ENCODE measurements at places on chromosomes 11 and 22.
A peak's percentile ranks its signal among the peaks of the same experiment; 100 is the strongest.

GRCh38 chr22:36923131-36923788 lies 9.8 kb downstream of the CSF2RB start:
- DNase-seq: no peak

GRCh38 chr11:119512369-119512768 lies 89.4 kb upstream of the THY1 start:
- DNase-seq: no peak

- no peak for DNase-seq
Measured at GRCh38 chr11:107397357-107397756, 60.3 kb downstream of the CWF19L2 start.

GRCh38 chr11:18264677-18265555 lies 1.1 kb upstream of the SAA1 start:
- no peak for DNase-seq

DNA sequence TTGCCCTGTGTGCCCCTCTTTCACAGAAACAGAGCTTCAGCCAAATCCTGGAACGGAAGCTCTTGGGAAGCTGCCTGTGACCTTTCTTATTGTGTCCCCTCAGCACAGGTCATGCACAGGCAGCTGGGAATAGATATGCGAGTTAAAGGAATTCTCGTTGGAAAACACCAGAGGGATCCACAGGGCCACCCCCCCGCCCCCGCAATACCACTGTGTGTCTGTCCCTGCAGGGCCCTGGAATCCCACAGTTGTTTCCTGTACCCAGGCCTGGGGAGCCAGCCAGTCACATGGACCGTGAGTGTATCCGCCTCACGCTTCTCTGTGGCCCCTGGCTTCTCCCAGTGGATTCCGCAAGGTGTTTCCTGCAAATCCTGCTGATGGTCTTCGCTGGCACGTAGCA lies 29.0 kb downstream of the TIMP3 start:
- DNase-seq: no peak

DNA sequence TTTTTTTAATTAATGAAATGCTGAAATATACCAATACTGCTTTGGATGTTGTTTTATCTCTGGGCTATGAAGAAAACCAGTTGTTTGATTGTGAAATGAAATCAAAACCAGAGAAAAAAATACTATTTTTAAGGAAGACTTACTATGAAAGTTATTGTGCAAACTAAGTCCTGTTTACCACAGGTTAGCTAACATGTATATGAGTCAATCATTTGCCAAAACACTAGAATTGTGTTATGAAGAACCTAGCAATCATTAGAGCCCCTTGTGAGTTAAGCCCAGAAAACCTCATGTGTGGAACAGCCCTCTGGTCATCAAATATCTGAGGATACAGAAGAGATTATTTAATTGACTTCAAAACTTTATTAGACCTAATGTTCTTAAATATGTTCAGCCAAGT lies 83.7 kb downstream of the FAT3 start:
- DNase-seq: no peak

DNA sequence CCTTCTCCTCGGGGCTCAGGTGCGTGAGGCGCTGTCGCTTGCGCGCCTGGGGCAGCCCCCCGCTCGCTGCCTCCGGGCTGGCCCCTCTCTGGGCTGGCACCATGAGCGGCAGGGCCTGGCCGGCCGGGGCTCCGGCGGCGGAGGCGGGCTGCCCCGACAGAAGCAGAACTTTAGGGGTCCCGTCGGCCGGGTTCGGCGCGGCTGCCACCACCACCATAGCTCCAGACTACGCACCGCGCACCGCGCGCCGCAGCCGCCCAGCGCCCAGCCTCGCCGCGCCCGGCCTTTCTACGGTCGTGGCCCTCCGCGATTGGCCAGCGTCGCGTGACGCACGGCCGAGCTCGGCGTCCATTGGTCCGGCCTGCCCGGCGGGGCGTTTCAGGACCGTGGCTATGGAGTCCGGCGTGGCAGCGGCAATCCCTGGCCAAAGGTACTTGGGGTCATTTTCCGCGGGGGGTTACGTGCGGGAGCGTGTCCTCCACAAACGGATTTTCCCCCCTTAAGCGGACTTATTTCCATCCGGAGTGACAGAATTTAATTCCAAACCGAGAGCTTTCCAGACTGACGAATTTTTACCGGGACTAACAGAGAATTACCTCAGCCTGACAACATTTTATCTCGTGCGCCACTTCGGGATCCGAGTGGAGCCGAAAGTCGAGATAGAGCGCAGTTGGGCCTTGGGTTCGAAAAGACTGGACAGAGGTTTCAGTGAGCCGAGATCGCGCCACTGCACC lies at the start of gene XBP1:
Gene XBP1, minus strand, starts transcription at position 262 of the 734 bp plus-strand sequence.
- peak; percentile 81 for DNase-seq

DNA sequence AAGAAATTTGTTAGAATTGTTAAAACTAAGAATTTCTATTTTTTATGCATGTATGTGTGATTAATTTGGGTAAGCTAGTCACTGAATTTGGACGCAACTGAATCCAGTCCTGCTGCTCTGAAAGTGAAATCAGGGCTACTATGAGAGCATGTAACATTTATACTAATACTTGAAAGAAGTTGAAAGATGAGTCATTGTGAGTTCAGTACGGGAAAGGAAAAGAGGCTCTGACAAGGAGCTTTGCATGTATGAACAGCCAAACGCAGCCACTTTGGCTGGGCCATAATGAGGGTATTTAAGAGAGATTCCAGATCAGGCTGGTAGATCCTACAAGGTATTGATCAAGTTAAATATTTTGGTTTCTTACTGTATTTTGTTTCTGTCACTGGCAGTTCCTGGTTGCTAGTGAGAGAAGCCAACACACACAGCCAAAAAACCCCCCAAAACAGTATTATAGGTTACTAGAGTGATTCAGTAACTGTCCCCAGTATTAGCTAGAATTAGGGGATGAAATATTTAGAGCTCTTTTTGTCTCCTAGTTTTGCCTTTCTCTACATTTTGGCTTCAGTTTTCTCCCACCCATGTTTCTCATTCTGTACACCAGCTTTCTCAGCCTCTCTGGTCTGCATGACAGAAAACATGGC lies 14.1 kb downstream of the AASDHPPT start:
- no peak for DNase-seq

DNA sequence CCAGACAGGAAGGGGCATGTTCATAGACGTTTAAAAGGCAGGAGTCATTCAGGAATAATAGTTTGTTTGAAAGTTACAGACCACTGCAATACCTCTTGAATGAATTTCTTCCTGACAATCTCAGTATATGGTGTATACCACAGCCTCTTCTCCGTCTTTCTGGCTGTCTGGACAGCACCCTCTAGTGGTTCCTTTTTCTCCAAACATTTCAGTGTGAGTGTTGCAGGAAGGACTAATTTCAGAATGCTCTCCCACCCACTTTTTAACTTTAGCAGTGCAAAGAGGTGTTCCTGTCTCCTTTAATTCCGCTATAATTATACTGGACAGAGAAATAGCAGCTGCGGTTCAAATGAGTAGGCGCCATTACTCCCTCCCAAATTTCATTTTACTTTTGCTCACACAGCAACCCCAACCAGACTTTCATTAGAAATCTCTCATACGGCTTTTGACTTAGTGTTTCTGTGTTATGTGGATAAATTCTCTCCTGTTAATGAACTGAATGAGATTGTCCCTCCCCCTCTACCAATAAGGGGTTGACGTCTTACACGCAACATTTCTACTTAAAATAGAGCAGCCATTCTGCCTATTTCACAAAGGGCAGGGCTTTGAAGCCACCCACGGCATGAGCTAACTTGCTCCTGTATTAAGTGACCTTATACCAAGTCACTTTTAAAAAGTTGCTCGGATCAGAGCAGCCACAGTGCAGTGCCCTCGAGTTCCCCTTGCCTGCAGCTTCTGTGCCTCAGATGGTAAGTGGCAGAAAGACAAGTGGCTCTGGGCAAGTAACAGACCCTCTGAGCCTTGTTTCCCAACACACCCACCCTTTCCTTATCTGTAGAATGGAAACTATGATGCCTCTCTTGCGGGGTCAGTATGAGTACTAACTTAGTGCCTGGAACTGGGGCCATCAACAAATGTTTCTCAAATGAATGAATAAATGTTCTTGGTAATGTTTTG lies 368.6 kb downstream of the OPCML start:
- no peak for DNase-seq

- no peak for DNase-seq
Measured at GRCh38 chr11:44988981-44989635, 38.4 kb upstream of the TP53I11 start.

DNA sequence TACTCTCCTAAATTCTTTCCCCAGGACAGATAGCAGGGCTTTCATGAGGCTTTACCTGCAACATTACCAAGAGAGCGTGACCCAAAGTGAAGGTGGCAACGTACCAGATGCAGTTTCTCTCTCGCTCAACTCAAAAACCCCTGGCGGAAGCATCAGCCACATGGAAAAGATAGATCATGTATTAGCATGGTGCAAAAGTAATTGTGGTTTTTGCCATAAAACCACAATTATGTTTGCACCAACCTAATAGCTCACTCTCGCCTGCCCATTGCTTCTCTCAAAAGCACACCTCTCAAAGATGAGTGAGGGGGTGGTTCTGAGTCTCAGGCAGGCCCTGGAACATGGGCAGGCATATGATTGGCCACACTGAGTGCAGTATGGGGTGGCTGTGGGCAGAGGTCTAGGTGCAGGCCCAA lies 7.0 kb downstream of the MS4A6A start:
- no peak for DNase-seq

DNA sequence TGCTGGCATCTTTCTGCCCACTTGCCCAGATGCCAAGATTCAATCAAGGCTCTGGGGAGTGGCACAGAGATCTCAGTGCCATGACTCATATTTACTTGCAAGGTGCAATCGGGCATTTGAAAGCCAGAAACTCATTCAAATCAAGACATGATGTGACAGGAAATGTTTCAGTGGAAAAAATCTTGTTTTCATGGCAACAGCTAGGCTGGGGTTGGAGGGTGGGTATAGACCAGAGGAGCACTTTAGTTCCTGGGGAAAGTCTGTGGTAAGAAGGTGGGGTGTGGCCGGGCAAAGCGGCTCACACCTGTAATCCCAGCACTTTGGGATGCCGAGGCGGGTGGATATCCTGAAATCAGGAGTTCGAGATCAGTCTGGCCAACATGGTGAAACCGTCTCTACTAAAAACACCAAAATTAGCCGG lies 1.2 kb downstream of the MAJIN start:
- DNase-seq: peak; percentile 7

DNA sequence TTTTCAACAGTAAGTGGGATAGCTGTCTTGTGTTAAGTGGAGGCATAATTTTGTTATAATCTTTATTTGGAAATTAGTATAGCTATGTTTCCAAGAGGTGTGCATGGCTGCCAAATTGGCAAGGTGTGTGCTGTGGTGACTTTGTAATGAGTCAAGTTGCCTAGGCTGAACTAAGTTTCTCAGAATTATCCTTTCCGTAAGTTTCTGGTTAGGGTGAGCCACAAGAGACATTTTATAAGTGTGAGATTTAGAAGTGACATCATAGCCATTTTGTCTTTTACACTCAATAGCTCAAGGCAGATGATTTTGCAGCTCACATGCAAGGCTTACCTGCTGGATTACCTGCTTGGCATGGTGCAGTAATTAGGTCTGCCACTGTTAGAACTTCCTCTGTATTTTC lies 90.3 kb downstream of the C11orf87 start:
- DNase-seq: no peak

GRCh38 chr11:20310596-20311394 lies 52.7 kb upstream of the HTATIP2 start:
- no peak for DNase-seq

DNA sequence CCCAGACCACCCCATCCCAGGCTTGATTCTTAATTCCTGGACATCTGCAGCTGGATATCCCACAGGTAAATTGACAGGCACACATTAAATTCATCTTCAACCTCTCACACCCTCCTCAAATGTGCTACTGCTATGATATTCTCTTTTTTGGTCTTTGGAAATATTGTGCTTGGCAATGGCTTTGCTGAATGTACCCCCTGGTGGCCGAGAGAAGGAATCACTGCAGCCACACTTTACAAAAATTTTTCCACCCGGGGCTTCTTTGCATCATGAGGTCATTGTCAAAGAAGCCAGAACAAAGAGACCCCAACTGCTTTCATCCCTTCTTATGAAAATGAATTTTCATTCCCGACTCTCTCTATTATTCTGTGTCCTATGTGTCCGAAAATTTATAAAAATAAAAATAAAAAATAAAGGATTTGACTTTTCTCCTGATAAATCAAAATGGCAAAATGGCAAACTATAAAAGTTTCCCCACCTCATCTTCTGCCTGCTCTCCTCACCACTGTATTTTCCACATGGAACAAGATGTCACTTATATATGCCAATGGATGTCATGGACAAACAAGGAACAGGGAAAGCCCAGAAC lies 15.0 kb upstream of the CYB5R2 start:
- DNase-seq: no peak

DNA sequence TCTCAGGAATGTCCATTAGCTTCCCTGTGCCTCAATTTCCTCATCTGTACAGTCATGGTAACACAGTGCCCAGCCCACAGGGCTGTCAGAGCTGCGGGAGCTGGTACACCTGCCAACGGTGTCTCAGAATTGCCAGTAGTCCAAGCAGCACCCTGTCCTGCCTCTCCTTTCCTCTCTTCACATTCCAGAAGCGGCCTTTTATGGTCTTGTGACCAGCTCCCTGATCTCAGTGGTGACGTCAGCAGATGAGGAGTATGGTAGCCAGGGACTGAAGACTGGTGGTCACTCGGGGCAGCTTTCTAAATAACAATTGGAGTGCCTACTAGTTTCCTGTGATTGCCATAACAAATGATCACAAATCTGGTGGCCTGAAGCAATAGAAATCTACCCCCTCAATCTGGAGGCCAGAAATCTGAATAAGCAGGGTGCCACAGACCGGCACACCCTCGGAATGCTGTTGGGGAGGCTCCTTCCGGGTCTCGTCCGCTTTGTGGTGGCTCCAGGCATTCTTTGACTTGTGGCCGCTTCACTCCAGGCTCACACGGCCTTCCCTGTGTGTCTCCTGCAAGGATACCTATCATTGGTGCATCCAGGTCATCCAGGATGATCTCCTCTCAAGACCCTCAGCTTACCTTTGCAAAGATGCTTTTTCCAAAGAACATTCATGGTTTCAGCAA lies 2.1 kb downstream of the FADD start:
- no peak for DNase-seq

DNA sequence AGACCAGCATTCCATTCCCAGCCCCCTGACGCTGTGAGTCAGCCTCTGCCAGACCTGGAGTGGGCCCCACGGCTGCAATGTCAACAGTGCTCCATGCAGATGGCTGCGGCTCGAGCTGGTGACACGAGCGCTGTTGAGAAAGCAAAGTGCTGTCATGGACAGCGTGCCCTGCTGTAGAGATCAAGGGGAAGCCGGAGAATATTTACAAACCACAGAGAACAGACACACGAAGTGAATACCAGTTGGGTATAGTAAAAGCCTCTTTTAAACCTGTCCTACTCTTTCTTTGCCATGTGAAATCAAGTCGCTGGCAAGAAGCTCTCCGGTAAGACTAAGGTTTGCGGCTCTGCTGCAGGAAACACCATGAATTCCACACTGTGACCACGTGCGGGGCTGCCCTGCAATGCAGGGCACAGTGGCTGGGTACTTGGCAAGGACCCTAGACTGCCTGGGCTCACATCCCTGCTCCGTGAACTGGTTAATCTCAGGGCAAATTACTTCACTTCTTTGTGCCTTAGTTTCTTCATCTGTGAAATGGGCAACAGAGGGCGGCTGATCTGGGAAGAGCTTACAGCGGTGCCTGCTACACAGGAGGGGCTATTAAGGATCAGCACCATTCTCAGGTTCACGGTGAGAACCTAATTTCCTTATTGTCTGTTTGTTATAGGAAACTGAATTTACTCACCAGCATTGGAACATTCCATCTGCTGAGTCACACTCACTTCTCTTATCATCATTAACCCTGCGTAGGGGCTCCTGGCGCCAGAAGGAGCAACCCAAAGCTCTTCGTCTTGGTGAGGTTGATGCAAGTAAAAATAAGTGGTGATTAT lies 27.8 kb upstream of the ELFN2 start:
- no peak for DNase-seq
